NCI-H748 treated with DMSO at 0.1 percent for 48 hours (cell line): ENCODE measurements at places on chromosomes 5 and 9.

GRCh38 chr5:180809403-180810209 lies 7.0 kb upstream of the MGAT1 start:
- DNase-seq, result peak; percentile 77

- no peak for DNase-seq
These were observed 30.8 kb downstream of the BTF3 start for GRCh38 chr5:73529081-73529480.

GRCh38 chr9:134153450-134153849 lies 10.9 kb downstream of the RNU6ATAC start:
- no peak for DNase-seq

DNA sequence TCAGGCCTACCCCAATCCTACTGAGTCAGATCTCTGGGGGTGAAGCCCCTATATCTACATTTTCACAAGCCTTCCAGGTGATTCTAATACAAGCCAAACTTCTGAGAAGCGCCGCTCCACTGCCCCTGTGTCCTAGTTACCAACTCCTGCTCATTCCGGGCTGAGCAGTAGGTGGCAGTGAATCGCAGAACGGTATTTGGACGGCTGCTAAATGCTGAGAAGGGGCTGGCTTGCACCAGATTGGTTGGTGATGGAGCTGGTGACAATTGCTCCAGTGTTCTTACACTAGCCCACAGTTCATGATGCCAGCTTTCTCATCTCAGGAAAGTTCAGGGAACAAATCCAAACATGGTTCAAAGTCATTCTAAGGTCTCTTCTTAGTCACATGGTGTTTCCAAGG lies 31.1 kb upstream of the FGF1 start:
- peak; percentile 8 for DNase-seq

GRCh38 chr9:35518981-35519679 lies 29.2 kb downstream of the RUSC2 start:
- DNase-seq, result no peak

GRCh38 chr9:70479880-70480291 lies 65.4 kb upstream of the KLF9 start:
- DNase-seq, result no peak

DNA sequence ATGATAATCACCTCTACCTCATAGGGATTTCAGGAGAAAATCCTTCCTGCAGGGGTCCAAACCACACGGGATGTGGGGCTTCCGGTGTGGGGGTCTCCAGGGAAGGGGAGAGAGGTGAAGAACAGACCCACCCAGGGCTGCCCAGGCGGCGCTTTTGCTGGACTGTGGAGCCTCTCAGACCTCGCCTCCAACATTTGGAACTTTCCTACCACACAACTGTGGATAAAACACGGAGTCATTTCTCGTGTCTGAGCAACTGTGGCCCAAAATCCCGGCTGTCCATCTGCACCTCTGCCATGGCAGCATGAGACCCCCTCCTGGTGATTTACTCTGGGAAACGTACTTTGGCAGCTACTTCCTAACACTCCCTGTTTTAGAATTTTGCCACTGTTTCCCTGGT lies 307.8 kb upstream of the IRX4 start:
- no peak for DNase-seq

DNA sequence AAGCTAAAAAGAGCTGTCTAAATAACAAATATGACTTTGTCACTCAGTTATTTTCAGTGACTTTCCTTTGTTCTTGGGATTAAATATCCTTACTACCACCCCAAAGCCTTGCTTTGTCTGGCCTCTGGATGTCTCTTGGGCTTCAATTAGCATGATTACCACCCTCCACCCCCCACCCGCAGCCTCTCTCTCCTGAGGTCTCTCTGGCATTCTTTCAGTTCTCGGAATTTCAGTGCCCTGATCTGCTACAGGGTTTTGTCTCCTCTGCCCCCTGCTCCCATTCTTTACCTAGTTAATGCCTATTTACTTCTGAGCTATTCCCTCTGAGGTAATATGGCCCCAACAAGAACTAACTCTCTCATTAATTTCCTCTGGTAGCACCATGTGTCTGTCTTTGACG lies 376.4 kb downstream of the DEPDC1B start:
- DNase-seq, result no peak

GRCh38 chr5:92337772-92338234 lies 954.7 kb upstream of the ARRDC3 start:
- DNase-seq, result no peak

- no peak for DNase-seq
These were observed 61.0 kb upstream of the DAPK1 start for GRCh38 chr9:87436716-87437115.
